GM23248 (cell line): ENCODE measurements at places on chromosomes 12 and 14. TPM values are rescaled to one million over a fixed set of nuclear protein-coding genes. Genes with fewer than 3 reads are reported as not detected.

Gene ADAM21
- total RNA-seq: 0.97 TPM in 1 of 2 replicates, not detected in the other

Gene KRT75
- not detected in 2 replicates for total RNA-seq

GRCh38 chr12:108820707-108821406, 36.5 kb downstream of the SSH1 start:
- peaks cover 68% of the 10 kb centered on the region for H3K36me3 ChIP-seq
- no peak for DNase-seq
- H3K27ac ChIP-seq: peak overlapping the region; percentile 100
- H3K4me1 ChIP-seq: peaks cover 61% of the 10 kb centered on the region
- no peak overlapping the region for H3K4me3 ChIP-seq

GRCh38 chr14:44490966-44491365, 16.1 kb downstream of the FSCB start:
- H3K4me3 ChIP-seq: no peak overlapping the region
- no peak overlapping the region for H3K27ac ChIP-seq
- no peaks in the 10 kb centered on the region for H3K27me3 ChIP-seq

- no peaks in the 10 kb centered on the region for H3K4me1 ChIP-seq
- no peak for DNase-seq
- no peaks in the 10 kb centered on the region; the same call in 1 of the 2 replicates for H3K27me3 ChIP-seq
- H3K36me3 ChIP-seq: no peaks in the 10 kb centered on the region
- no peak overlapping the region for H3K27ac ChIP-seq
- H3K4me3 ChIP-seq: no peak overlapping the region
Measured at GRCh38 chr14:77088219-77088618, 9.8 kb upstream of the CIPC start.

DNA sequence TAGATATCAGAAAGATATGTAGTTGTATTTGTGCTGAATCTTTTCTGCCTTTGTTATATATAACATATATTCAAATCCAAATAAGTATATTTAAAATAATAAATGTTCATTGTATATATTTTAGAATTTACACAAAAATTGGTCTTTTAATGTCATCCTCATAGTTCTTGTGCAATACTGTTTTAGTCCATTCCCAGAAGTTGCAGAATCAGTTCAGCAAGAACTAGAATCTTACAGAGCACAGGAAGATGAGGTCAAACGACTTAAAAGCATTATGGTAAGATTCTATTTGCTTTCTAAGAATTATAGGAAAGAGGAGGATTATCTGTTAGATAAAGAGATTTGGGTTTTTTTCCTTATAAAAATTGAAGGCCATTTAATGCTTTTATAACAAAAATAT, 51.0 kb downstream of the SCFD1 start:
- peaks cover 49% of the 10 kb centered on the region for H3K36me3 ChIP-seq
- H3K4me1 ChIP-seq: no peaks in the 10 kb centered on the region
- H3K27me3 ChIP-seq: no peaks in the 10 kb centered on the region
- no peak overlapping the region for H3K27ac ChIP-seq

- no peaks in the 10 kb centered on the region; the same call in 1 of the 2 replicates for H3K36me3 ChIP-seq
- peaks cover 34% of the 10 kb centered on the region for H3K4me1 ChIP-seq
- no peak for DNase-seq
- H3K27ac ChIP-seq: no peak overlapping the region
Measured at GRCh38 chr12:27528788-27529187, 4.8 kb downstream of the PPFIBP1 start.

DNA sequence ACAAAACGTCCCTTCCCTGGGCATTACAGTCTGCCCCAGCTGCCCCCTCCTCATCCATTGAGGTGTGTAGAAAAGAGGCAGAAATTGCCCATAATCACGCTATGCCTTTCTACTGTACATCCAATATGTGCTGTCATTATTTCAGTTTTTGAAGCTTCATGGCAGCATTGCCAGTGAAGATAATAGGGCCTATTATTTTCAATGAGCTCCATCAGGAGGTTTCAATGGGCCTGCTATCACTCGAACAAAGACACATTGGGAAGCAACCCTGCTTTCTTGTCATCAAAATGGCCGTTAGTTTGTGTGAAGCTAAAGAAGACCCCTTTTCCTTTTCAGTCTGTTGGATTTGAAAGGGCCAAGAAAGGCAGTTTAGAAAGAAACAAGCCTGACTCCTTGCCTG, 653.8 kb downstream of the NOVA1 start:
- DNase-seq: no peak
- no peaks in the 10 kb centered on the region for H3K36me3 ChIP-seq
- no peak overlapping the region for H3K4me3 ChIP-seq
- no peaks in the 10 kb centered on the region for H3K27me3 ChIP-seq
- H3K27ac ChIP-seq: no peak overlapping the region

DNA sequence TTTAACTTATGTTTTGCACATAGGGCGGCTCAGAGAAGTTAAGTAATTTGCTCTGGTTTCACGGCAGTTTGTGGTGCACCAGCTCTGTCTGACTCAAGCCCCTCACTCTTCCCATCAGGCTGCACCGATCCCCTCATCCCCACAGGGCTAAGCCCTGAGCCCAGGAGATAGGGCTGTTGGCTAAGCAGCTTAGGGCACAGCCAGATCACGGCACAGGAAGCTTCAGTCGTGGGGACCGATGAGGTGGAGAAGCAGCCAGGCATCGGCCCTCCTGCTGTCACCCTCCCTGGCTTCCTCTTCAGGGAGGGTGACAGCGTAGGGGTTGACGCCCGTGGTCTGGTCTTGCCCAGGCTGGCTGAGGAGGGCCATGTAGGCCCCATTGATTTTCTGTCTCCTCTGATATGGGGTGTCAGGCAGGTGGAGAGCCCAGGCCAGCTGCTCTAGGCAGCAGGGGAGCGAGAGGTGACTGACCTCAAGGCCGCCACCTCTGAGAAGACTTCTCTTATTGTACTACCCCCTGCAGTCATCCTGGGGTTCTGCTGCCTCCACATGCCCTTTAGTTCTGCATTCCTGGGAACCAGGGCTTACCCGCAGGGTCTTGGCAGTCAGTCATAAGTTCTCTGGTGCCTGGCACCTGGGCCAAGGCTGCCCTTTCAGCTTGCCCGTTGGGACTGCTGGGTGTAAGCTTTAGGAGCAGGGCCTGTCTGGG, 166.4 kb downstream of the TSPAN9 start:
- no peak overlapping the region for H3K4me3 ChIP-seq
- no peak overlapping the region for H3K27ac ChIP-seq
- no peaks in the 10 kb centered on the region for H3K4me1 ChIP-seq
